Kasumi-1 (cell line): ENCODE measurements at places on chromosomes 6 and 20.
A peak's percentile ranks its signal among the peaks of the same experiment; 100 is the strongest.

- no peak for DNase-seq
Observed at GRCh38 chr6:139763468-139764210, 389.2 kb upstream of the CITED2 start.

DNA sequence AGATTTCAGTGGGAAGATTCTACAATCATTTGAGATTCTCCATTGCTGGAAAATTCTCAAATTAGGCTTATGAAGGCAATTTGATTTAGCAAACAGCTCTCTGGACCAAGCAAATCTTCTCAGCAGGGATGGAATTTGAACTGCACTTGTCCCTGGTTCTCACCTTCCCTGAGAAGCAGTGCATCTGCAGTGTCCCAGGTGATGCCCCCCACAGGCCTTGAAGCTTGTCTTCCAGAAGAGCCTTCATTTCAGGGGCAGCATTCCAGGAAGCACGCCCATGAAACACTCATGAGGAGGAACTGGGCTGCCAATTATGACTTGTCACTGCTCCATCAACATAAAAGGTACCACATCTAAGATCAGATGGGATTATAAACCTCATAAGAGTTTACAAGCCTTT, 82.8 kb upstream of the HDAC2 start:
- DNase-seq: no peak

- DNase-seq: no peak
Observed at GRCh38 chr6:148959501-148959900, 212.7 kb downstream of the UST start.

DNA sequence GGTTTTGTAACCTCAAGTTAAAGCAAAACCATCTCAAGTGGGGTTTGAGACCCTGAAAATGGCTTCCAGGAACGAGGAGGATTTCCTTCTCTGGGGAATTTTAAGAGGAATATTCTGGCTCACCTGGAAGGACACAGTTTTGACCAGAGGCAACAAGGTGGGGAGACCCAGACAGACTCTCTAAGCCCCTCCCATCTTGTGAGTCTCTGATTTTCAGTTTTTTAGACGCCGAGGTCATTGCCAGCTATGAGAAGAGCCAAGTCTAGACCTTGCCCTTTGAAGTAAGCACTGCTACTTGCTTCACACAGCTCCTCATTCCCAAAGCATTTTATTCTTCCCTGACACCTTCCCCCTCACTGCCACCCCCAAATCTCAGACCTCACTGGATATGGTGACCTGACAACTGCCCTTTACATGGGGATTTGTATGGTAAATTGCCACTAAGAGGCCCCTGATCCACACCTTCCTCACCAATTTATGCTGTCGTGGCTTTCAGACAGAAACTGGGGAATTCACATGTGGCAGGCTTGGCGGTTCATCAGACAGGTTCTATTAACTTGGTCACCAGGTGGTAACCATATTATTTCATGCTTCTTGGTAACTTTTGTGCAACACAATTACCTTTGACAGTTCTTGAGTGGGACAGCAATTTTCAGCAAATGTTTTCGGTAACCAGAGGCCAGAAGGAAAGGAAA, 116.2 kb downstream of the ISM1 start:
- no peak for DNase-seq

DNA sequence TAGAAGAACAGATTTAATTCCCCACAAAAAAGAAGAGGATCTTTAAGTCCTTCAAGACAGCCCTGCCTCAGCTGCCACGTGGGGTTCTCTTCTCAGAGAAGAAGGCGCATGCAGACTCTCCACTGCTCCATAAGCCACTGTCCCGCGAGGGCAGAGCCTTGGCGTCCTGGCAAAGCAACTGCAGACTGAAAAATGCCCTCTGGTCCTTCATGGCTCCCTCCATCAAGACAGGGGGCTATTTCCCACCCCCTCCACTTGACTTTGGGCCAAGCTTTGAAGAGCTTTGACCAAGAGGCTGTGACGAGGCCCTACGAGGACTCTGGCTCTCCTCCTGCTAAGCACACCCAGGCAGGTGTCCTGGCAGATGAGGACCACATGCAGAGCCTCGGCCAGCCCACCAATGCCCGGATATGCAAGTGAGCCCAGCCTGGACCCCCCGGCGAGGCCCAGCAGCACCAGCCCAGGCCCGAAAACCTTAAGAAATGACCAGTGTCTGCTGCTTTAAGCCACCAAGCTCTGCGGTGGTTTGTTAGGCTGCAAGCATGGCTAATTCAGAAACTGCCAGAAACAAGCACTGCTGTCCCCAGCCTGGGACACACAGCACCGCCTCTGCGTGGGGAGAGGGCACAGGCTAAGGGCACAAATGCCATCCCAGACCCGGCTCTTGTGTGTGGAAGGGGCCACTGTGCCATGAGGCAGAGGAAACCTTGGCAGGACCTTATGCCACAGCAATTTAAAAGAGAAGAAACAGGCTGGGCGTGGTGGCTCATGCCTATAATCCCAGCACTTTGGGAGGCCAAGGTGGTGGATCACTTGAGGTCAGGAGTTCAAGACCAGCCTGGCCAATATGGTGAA, 16.1 kb downstream of the GMEB2 start:
- no peak for DNase-seq

- DNase-seq: no peak
Observed at GRCh38 chr6:63998991-63999390, 363.4 kb downstream of the PHF3 start.

GRCh38 chr6:897528-898207, 204.7 kb upstream of the EXOC2 start:
- DNase-seq: no peak

DNA sequence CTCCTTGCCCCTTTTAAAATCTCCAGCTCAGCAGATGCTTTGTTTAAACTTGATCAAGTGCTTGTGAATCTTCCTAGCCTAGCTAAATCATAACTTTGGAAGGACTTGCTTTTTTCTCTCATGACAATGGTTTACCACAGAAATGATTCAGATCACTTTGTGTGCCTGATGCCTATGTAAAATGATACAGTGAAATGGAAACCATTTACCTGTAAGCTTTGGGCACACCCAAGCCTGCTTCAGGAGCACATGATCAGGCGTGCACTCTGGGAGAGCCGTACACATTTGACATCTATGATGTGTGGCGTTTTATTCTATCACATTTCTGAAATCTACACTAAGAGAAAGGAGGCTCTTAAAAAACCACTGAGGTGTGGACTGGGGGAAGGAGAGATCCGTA, 41.1 kb downstream of the PTPN1 start:
- no peak for DNase-seq

DNA sequence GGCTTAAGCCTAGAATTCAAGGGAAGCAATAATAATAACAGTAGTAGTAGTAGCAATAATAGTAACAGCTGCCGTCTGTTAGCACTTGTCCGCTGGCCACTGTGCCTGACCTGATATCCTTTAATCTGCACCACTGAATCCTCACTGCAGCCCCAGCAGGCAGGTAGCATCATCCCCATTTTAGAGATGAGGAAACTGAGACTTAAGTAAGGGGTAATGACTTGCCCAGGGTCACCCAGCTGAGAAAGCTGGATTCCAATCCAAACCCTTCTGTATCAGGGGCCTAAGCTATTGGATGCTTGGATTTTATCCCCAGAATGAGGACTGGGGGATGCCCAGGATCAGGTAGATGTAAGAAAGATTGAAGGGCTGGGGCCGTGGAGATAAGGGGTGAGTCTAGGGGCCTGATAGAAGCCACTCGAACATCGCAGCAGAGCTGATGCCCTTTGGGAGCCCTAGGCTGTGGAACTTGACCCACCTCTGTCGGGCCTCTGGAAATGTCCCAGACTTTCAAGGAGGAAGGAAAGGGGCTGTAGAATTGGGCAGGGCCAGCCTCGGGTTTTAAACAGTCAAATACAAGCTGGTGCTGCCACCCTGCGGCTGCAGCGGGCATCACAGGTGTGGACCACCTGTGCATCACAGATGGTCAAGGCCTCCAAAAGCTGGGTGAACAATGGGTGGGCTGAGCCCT, 102.1 kb upstream of the MYL9 start:
- DNase-seq: peak; percentile 56

DNA sequence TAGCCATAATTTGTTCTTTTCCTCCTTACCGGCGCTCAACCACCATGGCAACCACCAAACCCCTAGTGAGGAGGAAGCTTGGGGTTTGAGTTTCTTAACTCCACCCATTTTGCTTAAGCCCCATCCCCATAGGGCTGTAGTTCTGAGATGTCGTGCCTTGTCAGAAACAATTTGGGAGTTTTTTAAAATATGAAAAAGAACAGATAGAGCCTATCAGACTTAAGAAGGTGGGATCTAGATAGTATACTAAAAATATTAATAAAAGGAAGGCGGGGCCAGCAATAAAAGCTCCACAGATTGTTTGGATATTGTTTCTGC, 5.6 kb downstream of the BRD2 start:
- DNase-seq: peak; percentile 31

DNA sequence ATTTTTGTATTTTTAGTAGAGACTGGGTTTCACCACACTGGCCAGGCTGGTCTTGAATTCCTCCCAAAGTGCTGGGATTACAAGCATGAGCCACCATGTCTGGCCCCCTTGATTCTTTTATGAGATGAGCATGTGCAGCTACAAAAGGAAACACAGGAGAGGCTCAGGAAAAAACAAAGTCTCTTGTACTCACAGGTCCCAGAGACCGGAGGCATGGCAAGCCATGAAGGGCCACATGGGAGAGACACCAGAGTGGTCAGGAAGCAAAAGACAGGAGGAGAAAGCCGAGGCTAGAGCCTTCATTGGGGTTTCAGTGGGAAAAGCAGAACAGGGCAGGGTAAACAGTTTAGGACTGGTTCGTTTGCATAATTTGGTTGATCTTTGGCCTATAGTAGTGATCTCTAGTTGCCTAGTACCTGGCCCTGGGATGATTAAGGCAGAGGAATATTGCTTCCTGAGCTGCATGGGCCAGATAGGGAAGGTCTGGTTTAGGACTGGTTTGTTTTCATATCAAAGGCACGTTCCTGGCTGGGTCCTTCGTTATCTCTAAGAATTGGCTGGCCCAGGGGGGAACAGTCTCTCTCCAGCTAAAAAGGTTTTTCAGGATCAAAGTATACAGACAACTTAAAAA, 48.2 kb upstream of the PRND start:
- no peak for DNase-seq

DNA sequence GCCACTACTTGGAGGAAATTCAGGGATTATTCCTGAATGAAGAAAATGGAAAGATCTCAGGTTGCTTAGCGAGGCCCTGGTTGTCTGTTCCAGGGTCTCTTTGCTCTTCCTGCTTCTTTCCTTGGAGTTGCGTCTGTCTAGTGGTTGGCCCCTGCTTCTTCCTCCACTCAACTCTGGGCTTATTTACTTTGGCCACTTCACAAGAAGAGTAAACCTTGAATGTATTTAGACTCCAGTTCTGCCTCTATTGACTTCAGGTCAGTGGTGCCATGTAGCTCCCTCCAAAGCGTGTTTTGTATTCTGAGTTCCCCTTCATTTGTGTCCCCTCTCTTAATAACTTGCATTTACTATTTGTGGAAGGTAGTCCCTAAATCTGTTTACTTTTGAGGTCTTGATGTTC, 456.5 kb downstream of the UTRN start:
- no peak for DNase-seq

- no peak for DNase-seq
Observed at GRCh38 chr6:89669002-89669401, 30.5 kb upstream of the LYRM2 start.

- DNase-seq: no peak
Observed at GRCh38 chr20:52230409-52230808, 38.8 kb upstream of the ZFP64 start.

GRCh38 chr20:44888226-44889103, 3.0 kb downstream of the YWHAB start:
- DNase-seq: peak; percentile 30

DNA sequence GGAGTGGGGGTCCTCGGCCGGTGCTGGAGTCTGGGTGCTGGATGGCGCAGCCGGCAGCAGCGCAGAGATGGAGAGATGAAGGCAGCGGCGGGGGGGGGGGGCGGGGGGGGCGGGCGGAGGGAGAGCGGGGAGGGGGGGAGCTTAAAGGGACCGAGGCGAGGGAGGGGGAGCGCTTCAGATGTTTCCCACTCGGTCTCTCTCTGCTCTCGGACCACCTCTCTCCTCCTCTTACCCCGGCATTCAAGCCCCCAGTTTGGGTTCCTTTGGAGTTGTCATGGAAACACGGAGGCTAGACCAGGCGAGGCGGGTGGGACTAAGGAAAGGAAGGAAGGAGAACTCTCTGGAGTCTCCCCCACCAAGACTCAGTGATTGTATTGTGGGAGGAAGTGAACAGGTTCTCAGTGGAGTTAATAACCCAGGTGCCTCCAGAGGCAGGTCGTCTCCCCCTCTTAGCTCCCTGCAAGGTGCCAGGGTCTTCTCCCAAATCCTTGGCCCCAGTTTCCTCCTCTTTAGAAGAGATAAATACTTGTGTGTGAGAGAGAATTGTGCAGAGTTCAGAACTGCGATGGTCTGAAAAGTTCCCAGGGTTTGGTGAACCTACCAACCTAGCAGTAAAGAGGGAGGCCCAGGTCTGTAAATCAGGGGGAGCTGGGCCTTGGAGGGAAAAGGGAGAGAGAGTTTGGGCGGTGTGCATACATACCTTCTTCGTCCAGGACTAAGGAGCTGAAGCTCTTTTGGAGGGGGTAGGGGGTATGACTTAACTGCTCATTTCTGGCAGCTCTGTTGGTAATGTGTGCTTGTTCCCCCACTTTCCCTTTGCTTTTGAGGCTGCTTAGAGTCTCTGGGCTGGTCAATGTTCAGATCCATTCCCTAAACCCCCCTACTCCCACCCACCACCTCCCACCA, at the start of gene PRRT1:
Gene PRRT1, minus strand, starts transcription at position 77 of the 906 bp plus-strand sequence. CDS start 112 bp downstream, outside the sequence.
- DNase-seq: no peak

DNA sequence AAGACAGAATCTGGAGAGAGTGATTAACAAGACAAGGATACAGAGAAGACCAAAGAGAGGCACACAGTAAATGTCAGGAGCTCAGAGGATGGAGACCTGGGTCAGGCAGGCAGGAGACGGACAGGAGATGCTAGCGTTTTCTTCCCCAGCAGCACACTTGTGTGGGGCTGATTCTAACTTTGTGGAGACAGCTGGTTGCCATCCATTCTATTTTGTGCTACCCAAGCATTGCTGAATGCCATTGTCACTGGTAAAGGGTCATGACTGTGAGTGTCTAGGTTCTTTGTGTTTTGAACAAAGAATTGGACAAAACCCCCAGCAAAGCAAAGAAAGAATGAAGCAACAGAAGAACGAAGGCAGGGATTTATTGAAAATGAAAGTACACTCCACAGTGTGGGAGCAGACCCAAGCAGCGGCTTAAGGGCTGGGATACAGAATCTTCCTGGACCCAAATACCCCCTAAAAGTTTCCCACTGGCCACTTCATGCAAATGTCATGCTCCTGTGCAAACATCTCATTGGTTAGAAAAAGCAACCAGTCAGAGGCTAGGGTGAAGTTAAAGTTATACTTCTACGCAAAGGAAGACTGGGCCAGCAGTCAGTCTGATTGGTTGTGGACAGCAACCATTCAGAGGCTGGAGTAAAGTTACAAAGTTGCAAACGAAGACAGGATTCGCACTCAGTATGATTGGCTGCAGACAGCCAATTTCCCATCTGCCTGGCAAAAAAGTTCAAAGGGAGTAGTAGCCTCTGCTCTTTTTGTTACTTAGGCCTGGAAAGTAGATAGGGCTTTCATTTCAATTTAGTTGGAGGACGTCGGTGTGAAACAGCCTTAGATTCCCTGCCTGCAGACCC, 17.5 kb downstream of the PTK7 start:
- no peak for DNase-seq

- no peak for DNase-seq
Observed at GRCh38 chr6:106743612-106744011, 114.2 kb downstream of the QRSL1 start.
